Uterine smooth muscle cell (primary cell): ENCODE measurements at places on chromosomes 4 and X. TPM values are rescaled to one million over a fixed set of nuclear protein-coding genes. Genes with fewer than 3 reads are reported as not detected.

Gene SSX4B
- total RNA-seq: not detected in 2 replicates

Gene SPATA4
- 0.37 and 0.44 TPM in 2 replicates for total RNA-seq

Gene NUDT10
- 6.2 and 6.3 TPM in 2 replicates for total RNA-seq

Gene SPANXN3
- total RNA-seq: not detected in 2 replicates

Gene VSIG4
- total RNA-seq: not detected in 2 replicates

Gene EGF
- 1.3 and 1.9 TPM in 2 replicates for total RNA-seq
